Retina (tissue), 1 donor: ENCODE measurements at places on chromosomes 1 and 21.
A peak's percentile ranks its signal among the peaks of the same experiment; 100 is the strongest.

DNA sequence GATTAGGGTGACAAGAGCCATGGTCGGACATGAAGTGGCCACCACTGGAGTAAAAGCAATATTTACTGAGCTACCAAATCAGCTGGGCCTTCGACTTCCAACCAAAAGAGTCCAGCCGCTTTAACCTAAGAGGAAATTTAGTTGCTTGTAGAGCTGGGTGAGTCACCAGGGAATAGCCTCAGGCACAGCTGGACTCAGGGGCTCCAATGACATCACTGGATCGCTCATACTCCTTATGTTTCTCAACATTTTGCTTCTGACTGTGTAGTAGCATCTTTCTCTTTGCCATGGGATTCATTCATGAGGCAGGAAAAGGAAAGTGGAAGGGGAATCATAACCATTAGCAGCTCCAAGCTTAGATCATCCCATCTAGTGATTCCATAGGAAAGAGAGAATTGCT lies 664.4 kb downstream of the MATN1 start:
- no peak for DNase-seq

GRCh38 chr1:164781972-164782371 lies 223.0 kb downstream of the PBX1 start:
- no peak for DNase-seq

GRCh38 chr1:4346131-4346530 lies 308.3 kb upstream of the AJAP1 start:
- DNase-seq, result no peak

DNA sequence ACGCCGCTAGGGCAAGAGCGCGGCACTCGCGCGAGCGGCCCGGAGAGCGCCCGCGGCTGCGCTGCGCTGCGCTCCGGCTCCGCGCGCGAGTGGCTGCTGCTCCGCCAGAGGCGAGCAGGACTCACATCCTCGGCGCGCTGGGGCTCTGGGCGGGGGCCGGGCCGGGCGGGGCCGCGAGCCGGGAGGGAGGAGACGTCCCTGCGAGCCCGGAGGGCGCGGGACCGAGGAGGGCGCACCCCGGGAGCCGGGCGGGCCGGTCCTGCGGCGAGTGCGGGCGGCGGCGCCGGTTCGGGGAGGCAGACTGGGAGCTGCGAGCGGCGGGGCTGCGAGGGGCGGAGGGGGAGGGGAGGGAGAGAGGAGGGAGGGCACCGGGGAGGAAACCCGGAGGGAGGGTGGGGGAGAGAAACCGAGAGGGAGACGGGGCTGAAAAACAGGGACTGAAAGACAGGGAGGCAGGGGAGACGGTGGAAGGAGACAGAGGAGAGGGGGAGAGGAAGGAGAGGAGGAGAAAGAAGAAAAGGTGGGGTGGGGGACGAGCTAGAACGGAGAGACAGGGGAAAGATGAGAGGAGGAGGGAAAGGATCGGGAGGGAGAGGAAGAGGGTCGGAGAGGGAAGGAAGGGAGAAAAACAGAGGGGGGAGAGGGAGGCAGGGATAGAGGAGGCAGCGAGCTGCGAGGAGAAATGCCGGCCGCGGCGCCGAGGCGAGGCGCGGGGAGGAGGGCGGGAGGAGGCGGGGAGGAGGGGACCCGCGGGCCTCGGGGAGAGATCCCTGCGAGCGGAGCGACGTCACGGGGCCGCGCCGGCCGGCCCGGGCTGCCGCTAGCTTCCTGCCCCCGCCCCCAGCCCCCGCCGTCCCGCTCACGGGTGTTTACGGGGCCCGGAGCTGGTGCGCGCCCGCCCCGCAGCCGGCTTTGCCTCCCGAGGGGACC lies at the start of gene CAMK2N1:
Gene CAMK2N1 (minus strand): TSS at position 684 of the 930 bp plus-strand sequence. CDS start 831 bp downstream, outside the sequence.
- peak; percentile 75 for DNase-seq

- no peak for DNase-seq
Observed at GRCh38 chr1:211359876-211360275, 33.2 kb downstream of the TRAF5 start.

DNA sequence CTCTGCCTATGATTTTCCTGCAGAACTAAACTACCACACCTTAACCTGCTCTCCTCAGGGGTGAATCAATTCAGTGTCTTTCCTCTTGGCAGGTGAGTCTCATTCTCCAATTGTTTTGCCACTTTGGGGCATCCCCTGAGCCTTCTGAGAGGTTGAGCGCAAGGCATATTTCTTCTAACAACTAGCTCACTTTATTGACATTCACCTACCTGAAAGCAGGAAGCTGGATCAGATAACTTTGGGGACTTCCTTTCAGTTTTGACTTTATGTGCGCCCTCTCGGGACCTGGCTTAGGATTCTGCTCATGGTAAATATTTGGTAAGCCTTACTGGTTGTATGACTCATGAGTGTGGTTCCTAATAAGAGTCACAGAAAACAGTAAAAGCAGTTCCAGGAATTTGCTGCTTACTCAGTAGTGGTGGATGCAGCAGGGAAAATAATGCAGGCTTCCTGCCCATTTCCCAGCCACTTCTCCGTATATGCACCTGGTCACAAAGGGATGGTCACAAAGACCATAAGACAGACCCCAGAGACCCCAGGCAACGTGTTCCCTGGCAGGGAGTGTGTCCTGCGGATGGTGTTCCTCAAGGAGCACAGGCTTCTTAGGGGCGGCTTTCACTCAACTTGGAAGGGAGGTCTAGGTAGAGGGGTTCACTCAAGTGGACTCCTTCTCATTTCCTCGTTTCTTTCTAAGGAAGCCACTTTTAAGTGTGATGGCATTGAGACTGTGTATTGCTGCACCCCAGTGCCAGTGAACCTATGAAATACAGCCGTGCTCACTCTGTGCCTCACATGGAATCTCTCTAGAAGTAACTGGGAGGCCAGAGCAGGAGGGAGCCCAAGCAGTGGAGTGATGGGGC lies 22.0 kb upstream of the BATF3 start:
- DNase-seq, result no peak

- DNase-seq, result no peak
Observed at GRCh38 chr1:83762416-83762815, 236.5 kb downstream of the TTLL7 start.

GRCh38 chr1:151942882-151943281 lies 33.6 kb upstream of the THEM4 start:
- DNase-seq, result no peak

DNA sequence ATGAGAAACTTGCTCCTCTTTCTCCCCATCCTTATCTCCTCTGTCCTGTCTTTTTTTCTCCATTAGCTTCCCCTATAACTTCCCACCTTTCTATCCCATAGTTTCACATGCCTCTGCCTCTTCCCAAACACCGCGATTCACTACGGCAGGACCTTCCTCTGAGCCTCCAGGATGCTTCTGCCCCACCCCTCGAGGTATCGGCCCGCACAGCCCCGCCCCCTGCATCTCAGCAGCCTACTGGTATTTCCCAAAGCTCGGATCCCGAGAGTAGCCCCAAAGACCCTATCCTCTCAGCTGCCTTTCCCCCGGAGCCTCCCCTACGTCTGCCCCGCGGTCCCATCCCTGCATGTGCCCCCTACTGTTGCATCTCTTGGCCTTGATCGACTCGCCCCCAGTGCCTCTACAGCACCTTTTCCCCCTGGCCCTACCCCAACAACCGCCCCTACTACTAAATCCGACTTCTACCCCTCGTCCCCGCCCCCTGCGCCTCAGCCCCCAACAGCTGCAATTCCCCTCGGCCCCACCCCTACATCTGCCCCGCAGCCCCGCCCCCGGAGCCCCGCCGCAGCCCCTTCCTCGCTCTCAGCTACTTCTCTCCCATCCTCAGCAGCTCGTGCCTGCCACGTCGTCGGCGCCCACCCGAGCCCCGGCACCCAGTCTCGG lies 512 bp downstream of the PIAS3 start:
- peak; percentile 42 for DNase-seq

GRCh38 chr1:173853074-173853473 lies 14.7 kb downstream of the GAS5 start:
- no peak for DNase-seq

DNA sequence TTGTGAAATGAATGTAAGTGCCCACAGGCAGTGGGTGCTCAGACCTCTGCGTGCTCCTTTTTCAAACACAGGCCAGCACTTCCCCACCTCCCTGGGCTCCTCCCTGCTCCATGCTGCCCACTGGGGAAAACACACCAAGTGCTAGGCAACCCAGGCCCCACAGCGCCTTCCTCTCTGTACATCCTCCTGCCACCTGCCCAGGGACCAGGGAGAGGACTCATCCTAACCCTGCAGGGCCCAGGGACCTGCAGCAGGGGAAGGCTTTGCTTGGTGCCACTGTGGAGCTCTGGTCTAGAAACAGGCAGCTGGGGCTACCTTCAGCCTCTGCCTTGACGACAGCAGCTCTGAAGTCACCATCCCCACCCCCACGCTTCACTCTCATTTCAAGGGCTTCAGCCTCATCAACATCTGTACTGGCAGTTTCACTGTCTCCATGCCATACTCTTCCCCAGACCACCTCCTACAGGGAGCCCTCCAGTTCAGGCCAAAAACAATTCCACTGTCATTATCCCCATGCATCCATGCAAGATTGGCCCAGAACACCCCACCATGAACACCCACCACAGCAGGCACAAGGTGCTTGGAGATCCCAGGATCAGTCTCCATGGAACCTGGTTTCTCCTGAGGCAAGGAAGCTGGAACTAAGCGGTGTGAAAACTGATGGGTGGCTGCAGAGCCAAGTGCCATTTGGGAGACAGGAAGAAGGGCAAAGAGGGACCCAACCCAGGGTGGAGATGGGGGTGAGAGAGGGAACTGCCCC lies 1.1 kb downstream of the IGSF8 start:
- peak; percentile 21 for DNase-seq

- DNase-seq, result no peak
Observed at GRCh38 chr21:37240978-37241377, 26.2 kb downstream of the VPS26C start.

DNA sequence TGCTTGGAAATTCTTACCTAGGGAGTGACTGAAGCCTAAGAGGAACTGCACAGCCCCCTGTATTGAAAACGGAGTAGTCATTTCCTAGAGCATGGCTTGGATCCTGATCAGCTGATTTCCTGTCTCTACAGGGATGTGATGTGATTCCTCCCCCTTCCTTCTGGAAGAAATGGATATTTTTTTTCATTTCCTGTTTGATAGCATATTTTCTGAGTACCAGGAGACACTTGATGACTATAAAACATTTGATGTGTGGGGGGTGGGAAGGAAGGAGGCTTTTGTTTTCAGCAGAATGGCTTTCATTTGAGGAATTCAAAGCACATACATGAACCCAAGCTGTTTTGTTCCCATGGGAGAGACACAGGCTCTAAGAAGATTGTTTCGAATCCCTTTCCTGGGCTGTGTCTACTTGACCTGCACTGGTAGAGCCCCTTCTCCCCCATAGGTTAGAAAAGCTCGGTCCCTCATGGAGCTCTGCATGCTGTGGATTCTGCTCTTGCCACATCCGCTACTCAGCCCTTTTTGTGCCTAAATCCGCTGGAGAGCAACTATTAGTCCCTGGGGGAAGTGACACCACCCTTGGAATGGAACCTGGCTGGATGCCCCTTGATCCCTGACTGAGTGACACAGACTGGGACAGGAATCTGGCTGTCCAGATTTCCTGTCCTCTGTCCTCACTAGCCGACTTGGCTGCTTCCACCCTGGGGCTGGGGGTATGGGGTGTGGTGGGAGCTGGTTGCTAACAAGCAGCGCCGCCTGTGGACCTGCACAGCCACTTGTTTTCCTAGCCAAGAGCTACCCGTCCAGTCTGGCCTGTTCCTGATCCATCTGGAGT lies 71.8 kb upstream of the MACF1 start:
- peak; percentile 29 for DNase-seq

- DNase-seq, result no peak
Observed at GRCh38 chr1:9855186-9855585, 31.4 kb upstream of the CLSTN1 start.

- DNase-seq, result no peak
Observed at GRCh38 chr1:20183035-20183434, 2.9 kb upstream of the UBXN10 start.
